BJ (cell line): ENCODE measurements at places on chromosomes 7 and 10. TPM values are rescaled to one million over a fixed set of nuclear protein-coding genes. Genes with fewer than 3 reads are reported as not detected.

- no peak for DNase-seq
Observed at GRCh38 chr10:68550747-68551411, 9.3 kb upstream of the TET1 start.

GRCh38 chr10:119270762-119271366 lies 63.5 kb downstream of the GRK5 start:
- DNase-seq: no peak

DNA sequence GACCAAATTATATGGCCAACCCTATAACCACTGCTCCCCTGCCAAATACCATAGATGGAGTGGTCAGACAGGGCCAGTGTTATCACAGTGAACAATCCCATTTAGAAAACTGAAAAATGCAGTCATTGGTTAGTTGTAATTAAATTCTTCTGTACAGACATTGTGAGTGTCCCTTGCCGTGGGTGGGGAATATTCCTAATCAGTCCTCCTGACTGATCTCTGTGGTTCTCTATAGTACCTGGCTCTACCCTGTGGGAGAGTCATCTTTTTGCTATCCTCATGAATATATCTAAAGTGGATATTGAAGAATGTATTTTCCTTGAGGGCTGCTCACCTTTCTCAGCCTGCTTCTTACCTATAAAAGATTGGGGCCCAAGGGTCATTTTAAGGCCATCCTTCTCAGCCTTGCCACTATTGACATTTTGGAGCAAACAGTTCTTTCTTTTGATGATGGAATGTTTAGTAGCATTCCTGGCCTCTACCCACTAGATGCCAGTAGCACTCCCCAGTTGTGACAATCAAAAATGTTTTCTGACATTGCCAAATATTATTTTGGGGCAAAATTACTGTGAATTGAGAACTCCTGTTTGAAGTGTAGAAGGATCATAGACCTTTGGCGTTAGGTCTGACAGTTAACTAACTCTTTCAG lies 110.2 kb downstream of the MAPK8 start:
- DNase-seq: no peak

- DNase-seq: no peak
Observed at GRCh38 chr10:17003651-17004286, 125.8 kb downstream of the CUBN start.

DNA sequence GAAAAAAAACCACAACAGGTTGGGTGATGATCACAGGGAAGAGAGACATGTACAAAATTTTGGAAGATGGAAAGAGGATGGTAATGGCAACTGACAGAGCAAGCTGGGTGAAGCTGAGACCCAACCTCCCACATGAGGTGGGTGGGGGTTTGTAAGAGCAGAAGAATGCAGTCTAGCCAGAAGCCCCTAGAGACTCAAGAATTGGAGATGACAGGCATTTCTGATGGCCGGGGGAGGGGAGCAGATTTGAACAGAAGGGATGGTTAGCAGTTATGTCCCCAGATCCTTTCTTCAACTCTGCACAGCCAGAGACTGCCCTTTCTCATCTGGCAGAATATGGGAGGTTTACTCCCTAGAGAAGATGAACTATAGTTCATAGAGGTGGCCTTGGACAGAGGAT lies 208.0 kb downstream of the GALNT17 start:
- no peak for DNase-seq

Gene PAPOLB
- 0.01 and 0.02 TPM in 2 replicates for polyA plus RNA-seq

Gene WEE2
- polyA plus RNA-seq: not detected in 2 replicates

DNA sequence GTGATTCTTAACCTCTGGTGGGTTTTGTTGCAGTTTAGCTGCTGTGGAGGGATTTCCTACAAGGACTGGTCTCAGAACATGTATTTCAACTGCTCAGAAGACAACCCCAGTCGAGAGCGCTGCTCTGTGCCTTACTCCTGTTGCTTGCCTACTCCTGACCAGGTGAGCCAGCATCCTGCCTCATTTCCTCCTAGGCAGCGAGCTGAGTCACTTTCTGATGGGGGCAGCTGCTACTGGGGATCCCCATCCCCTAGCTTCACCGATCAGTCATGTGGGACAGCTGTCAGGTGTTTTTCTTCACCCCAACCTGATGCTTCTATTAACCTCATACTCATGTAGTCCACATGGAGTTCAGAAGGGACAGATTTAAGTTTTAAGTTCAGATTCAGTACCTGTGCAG lies 21.7 kb upstream of the SMO start:
- DNase-seq: no peak

- DNase-seq: no peak
Observed at GRCh38 chr7:151876899-151877777, at the start of gene PRKAG2. Gene PRKAG2 (minus strand): TSS chr7:151877115. CDS start chr7:151876620, 495 bp downstream.

DNA sequence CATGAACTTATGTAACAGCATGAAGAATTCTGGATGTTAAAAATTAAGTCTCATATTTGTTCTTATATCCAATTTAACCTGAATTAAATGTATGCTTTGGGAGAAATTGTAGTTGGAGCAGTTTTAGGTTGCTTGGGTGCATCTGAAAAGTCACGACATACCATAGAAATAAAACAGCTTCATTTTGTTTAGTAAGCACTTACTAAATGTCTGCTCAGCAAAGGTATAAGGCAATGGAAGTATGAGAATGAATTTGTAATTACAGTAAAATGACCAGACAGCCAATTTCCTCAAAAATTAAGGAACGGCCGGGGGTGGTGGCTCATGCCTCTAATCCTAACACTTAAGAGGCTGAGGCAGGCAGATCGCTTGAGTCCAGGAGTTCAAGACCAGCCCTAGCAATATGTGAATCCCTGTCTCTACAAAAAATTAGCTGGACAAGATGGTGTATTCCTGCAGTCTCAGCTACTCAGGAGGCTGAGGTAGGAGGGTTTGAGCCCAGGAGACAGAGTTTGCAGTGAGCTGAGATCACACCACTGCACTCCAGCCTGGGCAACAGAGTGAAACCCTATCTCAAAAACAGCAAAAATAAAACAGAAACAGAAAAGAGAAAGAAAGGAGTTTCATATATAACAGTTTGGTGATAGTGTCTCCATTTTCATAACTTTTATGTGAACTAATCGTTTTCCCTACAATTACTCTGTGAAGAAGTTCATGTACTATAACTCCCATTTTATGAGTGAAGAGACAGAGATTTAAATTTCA lies 47.2 kb upstream of the KLF6 start:
- DNase-seq: no peak

Gene GSTO2
- polyA plus RNA-seq: 4.9 and 7.0 TPM in 2 replicates

DNA sequence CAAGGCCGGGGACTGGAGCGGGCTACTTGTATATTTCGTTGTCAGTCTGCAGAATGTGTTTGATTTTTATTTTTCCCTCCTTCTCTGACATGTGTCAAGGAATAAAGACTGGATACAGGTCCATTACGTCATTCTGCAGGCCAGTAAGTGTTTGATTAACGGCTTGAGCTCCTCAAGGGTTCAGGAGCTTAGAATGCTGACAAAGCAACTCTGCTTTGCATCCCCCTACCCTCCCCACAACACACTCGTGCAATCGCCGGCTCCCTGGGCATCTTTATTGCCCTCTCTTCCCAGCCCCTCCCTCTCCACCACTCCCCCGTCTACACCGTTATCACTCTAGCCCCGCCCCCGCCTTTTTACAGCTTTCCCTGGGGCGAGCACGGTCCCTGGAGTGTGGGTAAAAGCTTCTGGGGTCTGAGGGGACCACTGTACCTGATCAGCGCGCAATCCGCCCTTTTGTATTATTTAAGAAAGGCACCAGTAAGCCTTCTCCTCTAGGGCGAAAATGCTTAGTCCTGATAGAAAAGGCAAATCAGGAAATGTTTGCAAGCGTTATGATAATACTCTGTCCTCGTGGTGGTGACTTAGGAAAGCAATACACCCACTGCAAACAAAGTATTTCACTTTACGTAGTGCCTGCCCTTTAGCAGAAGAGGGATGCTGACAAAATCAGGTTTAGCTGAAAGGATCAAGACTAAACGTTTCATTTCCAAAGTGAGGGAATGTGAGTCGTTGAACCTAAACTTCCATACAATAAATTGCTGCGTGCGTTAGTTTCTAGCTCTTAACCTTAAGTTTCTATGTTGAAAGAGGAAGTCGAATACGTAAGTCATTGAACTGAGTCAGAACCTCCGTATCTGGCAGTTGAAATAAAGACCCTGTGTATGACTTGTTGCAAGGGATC lies 1.4 kb upstream of the CREB5 start:
- no peak for DNase-seq

Gene SFRP5
- not detected in 2 replicates for polyA plus RNA-seq

Gene IPMK
- 0.81 and 1.9 TPM in 2 replicates for polyA plus RNA-seq
